ENCODE measurements at places on chromosomes 7 and 10.

- no peak for DNase-seq
These were observed 13.7 kb downstream of the CPED1 start for GRCh38 chr7:121002048-121002756.

DNA sequence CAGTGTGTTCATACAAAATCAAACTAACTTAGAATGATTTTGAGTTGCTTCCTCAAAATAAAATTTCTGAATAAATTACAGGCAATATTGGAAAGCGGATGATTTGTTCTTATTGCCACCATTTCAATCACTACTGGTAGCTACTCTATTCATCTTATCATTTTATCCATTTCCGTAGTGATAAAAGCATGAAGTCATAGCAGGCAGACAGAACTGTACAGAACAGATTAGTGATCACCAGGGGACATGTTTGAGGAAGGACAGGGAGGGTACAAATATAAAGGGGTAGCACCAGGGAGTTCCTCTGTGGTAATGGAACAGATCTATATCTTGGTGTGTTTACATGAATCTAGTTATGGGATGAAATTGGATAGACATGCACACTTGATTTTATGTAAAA lies 138.5 kb downstream of the WNT2 start:
- no peak for DNase-seq

DNA sequence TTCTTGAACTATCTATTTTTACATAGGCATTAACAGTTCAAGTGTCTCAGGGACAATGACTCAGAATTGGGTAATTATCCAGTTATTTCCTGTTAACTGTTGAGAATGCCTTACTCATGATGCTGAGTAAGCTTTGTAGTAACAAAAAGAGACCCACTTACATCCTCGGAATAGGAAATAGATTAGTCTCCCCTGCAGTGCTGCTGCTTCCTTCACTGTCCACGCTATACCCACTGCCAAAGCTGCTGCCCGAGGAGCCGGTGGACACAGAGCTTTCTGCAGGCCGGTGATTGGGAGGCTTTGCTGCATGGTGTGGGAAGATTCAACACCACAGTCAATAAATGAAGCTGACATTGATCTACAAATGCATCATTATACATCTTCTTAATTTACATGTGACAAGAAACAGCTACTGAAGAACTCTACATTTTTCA lies 357.1 kb downstream of the PCLO start:
- DNase-seq, result no peak

- no peak for DNase-seq
These were observed 92.6 kb downstream of the JAZF1 start for GRCh38 chr7:28088032-28088431.

GRCh38 chr7:87038993-87039690 lies 20.3 kb downstream of the ELAPOR2 start:
- DNase-seq, result no peak

DNA sequence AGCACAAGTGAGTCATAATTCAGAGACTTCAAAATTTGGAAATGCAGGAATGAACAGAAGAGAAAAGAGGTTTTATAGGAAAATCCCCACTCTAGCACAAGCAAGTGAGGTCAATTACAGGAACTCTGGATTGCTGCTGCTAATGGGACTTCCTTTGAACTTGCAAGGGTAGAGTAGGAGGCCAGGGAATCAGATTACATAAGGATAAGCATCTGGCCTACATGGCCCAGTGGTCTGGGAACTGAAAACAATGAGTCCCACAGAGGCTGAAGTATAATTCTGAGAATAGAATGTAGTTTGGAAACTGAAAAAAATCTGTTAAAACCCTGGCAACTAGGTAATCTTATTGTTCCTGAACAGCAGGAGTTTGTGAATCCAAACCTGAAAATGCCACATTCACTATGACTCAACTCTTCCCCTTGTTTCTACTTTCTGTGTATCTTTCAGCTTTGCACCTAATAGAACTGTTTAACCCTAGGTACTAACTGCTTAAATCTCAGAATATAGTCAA lies 66.5 kb downstream of the CTNNA3 start:
- no peak for DNase-seq

DNA sequence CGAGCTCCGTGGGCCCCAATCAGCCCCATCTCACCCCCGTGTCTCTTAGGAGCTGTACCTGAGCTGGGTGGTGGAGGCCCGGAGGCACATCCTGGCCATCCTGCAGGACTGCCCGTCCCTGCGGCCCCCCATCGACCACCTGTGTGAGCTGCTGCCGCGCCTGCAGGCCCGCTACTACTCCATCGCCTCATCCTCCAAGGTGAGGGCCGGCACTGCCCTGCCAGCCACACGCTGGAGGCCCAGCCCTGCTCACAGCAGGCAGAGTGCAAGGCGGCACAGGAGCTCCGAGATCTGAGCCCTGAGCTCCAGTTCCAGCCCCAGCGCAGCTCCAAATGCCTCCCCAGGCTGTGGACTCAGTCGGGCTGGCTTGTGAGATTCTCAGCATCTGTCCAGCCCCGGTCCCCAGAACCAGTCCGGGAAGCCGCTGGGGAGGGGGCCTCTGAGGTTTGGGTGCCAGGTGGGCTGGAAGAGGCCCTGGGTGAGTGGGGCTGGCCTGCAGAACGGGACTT lies 9.3 kb downstream of the TMEM120A start:
- no peak for DNase-seq

DNA sequence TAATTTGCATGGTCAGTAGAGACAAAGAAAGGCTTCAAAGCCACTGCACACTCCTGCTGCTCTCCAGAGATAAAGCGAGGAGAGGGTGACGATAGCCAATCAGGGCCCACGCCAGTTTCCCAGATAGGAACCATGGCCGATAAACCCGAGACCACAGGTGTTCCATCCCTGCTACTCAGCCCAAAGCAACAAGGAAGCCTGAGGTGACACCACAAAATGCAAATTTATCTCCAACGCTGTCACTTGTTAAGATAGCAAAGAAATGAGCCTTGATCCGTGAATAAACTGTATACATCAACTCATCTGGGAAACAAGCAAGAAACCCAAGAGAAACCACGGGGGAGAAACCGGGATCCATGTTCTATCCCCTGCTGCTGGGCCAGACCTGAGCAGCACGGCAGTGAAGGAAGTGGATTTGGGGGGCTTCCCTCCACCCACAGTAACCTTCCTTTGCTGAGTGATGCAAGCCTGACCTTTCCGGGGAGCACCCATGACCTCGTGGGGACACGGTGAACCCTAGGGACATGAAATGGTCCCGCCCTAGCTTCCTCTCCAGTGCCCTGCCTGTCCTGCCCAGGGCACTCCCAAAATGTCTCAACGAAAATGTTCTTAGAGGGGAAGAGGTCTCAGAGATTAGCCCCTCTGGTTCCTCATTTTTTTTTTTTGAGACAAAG lies 164.6 kb downstream of the PTPRN2 start:
- no peak for DNase-seq

GRCh38 chr7:141322383-141322782 lies 228.8 kb upstream of the AGK start:
- no peak for DNase-seq

DNA sequence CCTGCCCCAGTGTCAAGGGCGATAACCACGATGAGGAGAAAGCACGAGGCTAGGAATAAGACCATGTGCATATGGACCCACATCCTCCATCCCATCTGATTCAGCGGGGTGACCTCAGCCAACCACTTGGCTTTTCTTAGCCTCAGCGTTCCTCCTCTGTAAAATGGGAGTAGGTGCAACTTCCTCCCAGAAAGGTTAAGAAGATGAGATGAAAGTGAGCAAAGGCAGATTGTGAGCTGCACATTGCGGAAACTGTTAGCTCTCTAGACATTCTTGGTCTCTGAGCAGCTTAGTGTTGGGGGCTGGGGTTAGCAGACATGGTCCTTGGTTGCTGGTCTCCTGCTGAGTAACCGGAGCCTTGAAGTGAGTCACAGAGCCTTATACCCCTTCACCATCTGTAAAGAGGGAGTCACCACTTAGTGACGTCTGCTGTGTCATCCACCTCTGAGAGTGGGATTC lies 497.3 kb upstream of the GALNT17 start:
- DNase-seq, result no peak

- DNase-seq, result no peak
These were observed 24.0 kb downstream of the COL26A1 start for GRCh38 chr7:101386558-101387231.

DNA sequence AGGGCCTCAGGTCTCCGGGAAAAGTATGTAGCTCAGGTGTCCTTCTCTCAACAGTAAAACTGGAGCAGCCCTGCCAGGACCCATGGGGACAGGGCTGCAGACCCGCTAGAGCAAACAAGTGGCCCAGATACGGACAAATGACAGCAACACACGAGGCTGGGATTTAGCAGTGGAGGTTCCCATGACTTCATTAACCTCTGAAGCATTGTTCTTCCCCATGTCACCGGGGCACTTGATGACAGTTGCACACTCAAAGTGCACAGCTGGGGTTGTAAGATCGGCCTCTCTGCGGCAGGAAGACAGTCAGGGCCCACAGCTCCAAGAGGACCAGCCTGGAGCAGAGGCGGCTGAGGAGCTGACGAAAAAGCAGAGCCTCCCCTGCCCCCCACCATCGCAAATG lies 12.5 kb upstream of the PODXL start:
- DNase-seq, result no peak

DNA sequence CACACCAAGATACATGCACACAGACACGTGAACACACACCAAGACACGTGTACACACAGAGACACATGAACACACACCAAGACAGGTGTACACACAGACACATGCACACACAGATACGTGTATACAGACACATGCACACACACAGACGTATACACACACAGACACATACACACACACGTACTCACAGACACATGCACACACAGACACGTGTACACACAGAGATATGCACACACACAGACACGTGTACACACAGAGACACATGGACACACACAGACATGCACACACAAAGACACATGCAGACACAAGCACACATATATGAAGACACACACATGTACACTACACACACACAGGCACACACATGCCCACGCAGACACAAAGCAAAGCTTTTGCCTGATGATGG lies 134.6 kb downstream of the TCERG1L start:
- DNase-seq, result no peak

DNA sequence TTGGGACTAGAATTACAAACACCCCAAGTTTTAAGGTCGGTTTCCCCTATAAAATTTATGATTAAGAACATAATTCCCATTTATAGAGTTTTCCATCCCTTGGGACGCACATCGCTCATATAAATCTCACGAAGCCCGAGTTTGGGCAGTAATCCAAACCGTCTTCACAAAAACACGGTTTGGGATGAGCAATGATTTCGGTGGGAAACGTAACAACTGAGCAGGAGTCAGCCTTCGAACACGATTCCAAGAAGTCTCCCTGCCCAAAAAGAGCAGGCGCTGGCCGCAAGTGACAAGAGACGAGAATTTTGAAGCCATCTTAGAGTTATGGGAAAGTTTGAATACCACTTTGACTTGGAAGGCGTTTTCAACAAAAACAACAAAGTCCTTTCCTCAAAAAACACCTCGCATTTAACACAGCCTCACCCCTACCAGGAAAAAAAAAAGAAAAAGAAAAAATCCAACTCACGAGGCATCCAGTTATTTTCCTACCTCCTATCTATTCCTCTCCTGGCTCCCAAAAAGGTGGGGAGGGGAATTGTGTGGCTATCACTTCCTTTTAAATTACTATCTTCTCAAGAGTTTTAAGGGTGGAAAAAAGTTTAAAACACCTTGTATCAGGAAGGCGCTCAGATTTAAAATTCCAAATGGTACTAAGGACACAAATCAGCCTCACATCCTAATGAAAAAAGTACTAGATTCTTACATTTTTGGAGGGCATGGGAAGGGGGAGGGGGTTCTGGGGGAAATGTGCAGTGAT lies 1.6 kb downstream of the SEPHS1 start:
- DNase-seq, result no peak

DNA sequence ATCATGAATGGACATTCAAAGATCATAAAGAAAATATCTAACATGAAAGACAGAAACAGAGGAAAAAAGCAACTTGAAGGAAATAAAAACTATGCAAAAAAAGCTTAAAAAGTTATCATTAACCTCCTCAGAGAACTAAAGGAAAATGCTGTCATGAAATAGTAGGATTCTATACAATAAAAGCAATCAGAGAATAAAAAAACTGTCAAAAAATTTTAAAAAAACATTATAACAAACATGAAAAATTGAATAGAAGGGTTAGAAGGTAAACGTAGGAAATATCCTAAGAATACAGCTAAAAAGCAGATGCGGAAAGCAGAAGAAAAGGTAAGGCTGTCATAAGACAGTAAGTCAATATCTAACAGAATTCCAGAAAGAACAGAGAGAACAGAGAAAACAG lies 44.8 kb downstream of the SGMS1 start:
- no peak for DNase-seq

GRCh38 chr10:83522881-83523386 lies 616.4 kb upstream of the GHITM start:
- no peak for DNase-seq

GRCh38 chr10:17196573-17196972 lies 4.9 kb downstream of the TRDMT1 start:
- DNase-seq, result no peak

- no peak for DNase-seq
These were observed 42.5 kb downstream of the NUDCD3 start for GRCh38 chr7:44447874-44448425.

- no peak for DNase-seq
These were observed 15.0 kb upstream of the ZNF862 start for GRCh38 chr7:149823191-149823630.

GRCh38 chr7:65796205-65796604 lies 76.7 kb upstream of the VKORC1L1 start:
- no peak for DNase-seq

DNA sequence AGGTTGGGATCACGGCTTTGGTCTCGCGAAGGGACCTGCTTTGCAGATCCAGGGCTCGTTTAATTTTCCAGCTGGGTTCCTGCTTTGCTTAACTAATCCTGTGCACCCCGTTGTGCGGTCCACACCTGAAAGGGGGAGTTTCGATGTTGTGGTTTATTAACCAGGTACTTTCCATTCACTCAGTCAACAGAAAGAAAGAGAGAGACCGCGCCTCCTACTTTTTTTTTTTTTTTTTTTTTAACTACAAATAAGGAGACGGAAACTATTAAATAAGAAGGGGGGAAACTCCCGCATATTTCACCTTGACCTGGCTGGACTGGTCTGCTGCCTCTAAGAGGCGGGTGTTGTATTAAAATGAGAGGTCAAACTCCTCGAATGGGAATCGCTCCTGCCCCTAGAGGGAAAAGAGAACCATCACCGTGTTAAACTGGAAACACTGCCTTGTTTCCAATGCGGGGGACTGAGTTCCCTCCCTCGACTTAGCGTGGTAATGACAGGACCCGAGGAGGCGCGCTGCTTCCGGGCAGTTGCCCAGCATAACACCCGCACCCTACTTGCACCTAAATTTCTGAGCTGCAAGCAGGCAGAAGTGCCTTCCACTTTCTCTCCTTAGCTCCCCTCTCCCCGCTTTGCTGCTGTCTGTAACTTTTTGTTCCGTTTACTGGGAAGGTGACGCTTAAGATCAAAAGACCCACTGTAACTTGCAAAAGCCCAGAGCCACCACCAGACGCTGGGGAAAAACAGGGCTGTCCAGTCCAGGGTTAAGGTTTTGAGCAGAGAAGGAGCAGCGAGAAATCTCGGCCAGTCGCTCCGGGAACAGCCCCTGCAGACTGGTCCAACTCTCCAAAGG lies 1.1 kb upstream of the ITGB8 start:
- DNase-seq, result no peak
